MCF 10A (cell line): ENCODE measurements at places on chromosomes 3 and 15. TPM values are rescaled to one million over a fixed set of nuclear protein-coding genes. Genes with fewer than 3 reads are reported as not detected.
A peak's percentile ranks its signal among the peaks of the same experiment; 100 is the strongest.

DNA sequence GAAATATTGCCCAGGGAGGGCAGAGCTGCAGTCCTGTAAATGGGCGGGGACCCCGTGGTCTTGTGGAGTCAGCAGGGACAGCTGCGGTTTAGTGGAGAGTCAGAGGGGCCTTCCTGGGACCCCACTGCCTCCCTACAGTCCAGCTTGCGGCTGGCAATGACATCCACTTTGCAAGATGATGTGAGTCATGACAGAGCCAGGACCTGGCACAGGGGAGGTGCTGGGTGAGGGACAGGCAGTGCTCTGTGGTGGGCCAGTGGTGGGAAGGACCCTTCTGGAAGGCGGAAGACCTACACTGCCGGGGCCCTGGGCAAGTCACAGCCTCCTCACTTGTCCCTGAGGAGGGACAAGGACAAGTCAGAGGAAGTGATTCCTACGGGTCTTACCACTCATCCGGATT, 17.8 kb downstream of the APBA2 start:
- no peak overlapping the region for H3K4me3 ChIP-seq
- no peaks in the 10 kb centered on the region for H3K36me3 ChIP-seq
- peaks cover 4% of the 10 kb centered on the region for H3K4me1 ChIP-seq
- no peak for DNase-seq
- peaks cover 17% of the 10 kb centered on the region for H3K27me3 ChIP-seq

GRCh38 chr3:11853450-11853849, 6.8 kb upstream of the TAMM41 start:
- no peaks in the 10 kb centered on the region for H3K4me1 ChIP-seq
- H3K27me3 ChIP-seq = peaks cover 43% of the 10 kb centered on the region
- no peak overlapping the region for H3K27ac ChIP-seq
- no peak for DNase-seq
- no peaks in the 10 kb centered on the region for H3K36me3 ChIP-seq

- H3K36me3 ChIP-seq = no peaks in the 10 kb centered on the region
- peaks cover 31% of the 10 kb centered on the region for H3K27me3 ChIP-seq
- peaks cover 6% of the 10 kb centered on the region for H3K4me1 ChIP-seq
- no peak overlapping the region for H3K27ac ChIP-seq
- DNase-seq = no peak
Observed at GRCh38 chr3:169939751-169940150, 26.9 kb upstream of the SEC62 start.

GRCh38 chr3:128242818-128243601, 89.7 kb downstream of the EEFSEC start:
- DNase-seq = no peak
- no peaks in the 10 kb centered on the region for H3K4me1 ChIP-seq
- no peak overlapping the region for H3K4me3 ChIP-seq
- H3K27ac ChIP-seq = no peak overlapping the region
- peaks cover under 1% of the 10 kb centered on the region for H3K36me3 ChIP-seq
- no peaks in the 10 kb centered on the region for H3K27me3 ChIP-seq

GRCh38 chr15:75599401-75599800, 20.3 kb upstream of the PTPN9 start:
- peaks cover 69% of the 10 kb centered on the region for H3K36me3 ChIP-seq
- H3K4me3 ChIP-seq = no peak overlapping the region
- no peaks in the 10 kb centered on the region for H3K4me1 ChIP-seq

GRCh38 chr15:78565951-78566774, 843 bp downstream of the CHRNA5 start:
- DNase-seq = peak; percentile 50
- no peaks in the 10 kb centered on the region for H3K36me3 ChIP-seq

DNA sequence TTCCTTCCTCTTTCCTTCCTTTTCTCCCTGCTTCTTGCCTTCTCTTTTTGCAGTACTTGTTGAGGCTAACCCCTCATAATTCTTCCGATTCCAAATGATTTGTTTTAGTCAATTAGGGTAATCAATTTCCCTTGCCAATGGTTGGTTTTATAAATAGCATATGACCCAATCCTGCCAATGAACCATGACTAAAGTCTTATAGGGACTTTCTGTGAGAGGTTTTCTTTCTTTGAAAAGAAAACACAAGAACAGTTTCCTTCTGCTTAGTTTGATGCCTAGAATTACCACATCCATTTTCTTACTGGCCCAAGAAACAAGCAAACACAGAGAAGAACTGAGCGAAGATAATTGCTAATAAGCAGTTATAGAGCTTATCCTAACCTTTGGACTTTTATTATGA, 292.5 kb upstream of the SATB1 start:
- no peak for DNase-seq
- H3K4me3 ChIP-seq = no peak overlapping the region
- H3K4me1 ChIP-seq = no peaks in the 10 kb centered on the region
- no peaks in the 10 kb centered on the region for H3K36me3 ChIP-seq
- no peak overlapping the region for H3K27ac ChIP-seq

- H3K4me3 ChIP-seq = no peak overlapping the region
- H3K4me1 ChIP-seq = no peaks in the 10 kb centered on the region
- H3K27me3 ChIP-seq = no peaks in the 10 kb centered on the region
- H3K27ac ChIP-seq = no peak overlapping the region
- no peaks in the 10 kb centered on the region for H3K36me3 ChIP-seq
Observed at GRCh38 chr3:153277029-153277428, 115.0 kb downstream of the RAP2B start.

- H3K4me1 ChIP-seq = no peaks in the 10 kb centered on the region
- no peaks in the 10 kb centered on the region for H3K36me3 ChIP-seq
- no peaks in the 10 kb centered on the region for H3K27me3 ChIP-seq
Observed at GRCh38 chr15:101148166-101148880, 103.5 kb downstream of the CHSY1 start.

DNA sequence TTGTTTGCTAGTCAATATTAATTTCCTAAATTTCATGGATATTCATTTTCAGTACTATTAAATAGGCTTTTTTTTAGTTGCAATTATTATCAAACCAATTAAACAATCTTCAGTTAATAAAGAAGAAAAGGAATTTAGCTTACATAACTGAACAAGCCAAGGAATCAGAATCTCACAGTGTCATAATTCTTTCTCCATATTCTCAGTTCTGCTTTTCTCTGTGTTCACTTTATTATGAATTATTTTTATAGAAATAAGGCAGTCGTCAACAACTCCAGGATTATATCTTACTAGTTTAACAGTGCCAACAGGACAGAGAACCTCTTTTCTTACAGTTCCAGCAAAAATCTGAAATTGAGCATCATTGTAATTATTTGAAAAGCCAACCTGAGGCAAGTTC, 221.7 kb downstream of the CGGBP1 start:
- no peaks in the 10 kb centered on the region for H3K4me1 ChIP-seq
- H3K4me3 ChIP-seq = no peak overlapping the region
- DNase-seq = no peak
- no peaks in the 10 kb centered on the region for H3K36me3 ChIP-seq

GRCh38 chr3:13072600-13073325, 466 bp downstream of the IQSEC1 start:
- no peak for DNase-seq
- H3K36me3 ChIP-seq = no peaks in the 10 kb centered on the region
- H3K4me1 ChIP-seq = no peaks in the 10 kb centered on the region
- H3K27ac ChIP-seq = no peak overlapping the region
- H3K4me3 ChIP-seq = no peak overlapping the region

GRCh38 chr3:122676759-122677158, 3.9 kb upstream of the PARP14 start:
- DNase-seq = peak; percentile 33
- no peak overlapping the region for H3K4me3 ChIP-seq
- H3K36me3 ChIP-seq = peaks cover 4% of the 10 kb centered on the region
- H3K27me3 ChIP-seq = no peaks in the 10 kb centered on the region

- H3K4me3 ChIP-seq = peak overlapping the region; percentile 89
- peaks cover 27% of the 10 kb centered on the region for H3K36me3 ChIP-seq
- peak overlapping the region; percentile 32 for H3K27ac ChIP-seq
- H3K4me1 ChIP-seq = peaks cover 51% of the 10 kb centered on the region
Observed at GRCh38 chr3:23809294-23809693, 3.5 kb downstream of the UBE2E1 start.

- no peak overlapping the region for H3K4me3 ChIP-seq
- peaks cover 63% of the 10 kb centered on the region for H3K36me3 ChIP-seq
- no peak overlapping the region for H3K27ac ChIP-seq
- H3K4me1 ChIP-seq = no peaks in the 10 kb centered on the region
- no peak for DNase-seq
Observed at GRCh38 chr3:170144437-170144843, 37.1 kb downstream of the PHC3 start.

DNA sequence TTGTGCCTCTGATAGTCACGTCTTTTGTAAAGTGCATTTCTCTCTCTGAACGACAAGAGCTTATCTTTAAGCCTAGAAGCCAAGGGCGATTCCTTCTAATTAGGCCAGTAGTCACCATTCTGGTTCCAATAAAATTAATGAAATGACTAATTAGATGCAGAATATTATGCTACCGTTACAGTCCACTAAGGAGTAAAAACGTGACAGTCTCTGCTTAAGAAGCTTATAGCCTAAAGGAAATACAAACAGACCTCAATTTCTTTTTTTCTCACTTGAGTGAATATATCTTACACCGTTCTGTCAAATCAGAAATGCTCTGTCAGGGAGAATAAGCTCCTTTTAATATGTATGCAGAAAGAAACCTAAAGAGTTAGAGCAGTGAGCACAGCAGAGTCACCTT, 236.1 kb downstream of the CD47 start:
- no peak overlapping the region for H3K4me3 ChIP-seq
- no peak for DNase-seq
- no peaks in the 10 kb centered on the region for H3K4me1 ChIP-seq
- H3K27ac ChIP-seq = no peak overlapping the region
- no peaks in the 10 kb centered on the region for H3K36me3 ChIP-seq

- H3K4me1 ChIP-seq = no peaks in the 10 kb centered on the region
- peaks cover 17% of the 10 kb centered on the region for H3K27me3 ChIP-seq
- no peaks in the 10 kb centered on the region for H3K36me3 ChIP-seq
- H3K27ac ChIP-seq = no peak overlapping the region
- no peak for DNase-seq
Observed at GRCh38 chr3:133162670-133163305, 124.6 kb downstream of the TMEM108 start.

DNA sequence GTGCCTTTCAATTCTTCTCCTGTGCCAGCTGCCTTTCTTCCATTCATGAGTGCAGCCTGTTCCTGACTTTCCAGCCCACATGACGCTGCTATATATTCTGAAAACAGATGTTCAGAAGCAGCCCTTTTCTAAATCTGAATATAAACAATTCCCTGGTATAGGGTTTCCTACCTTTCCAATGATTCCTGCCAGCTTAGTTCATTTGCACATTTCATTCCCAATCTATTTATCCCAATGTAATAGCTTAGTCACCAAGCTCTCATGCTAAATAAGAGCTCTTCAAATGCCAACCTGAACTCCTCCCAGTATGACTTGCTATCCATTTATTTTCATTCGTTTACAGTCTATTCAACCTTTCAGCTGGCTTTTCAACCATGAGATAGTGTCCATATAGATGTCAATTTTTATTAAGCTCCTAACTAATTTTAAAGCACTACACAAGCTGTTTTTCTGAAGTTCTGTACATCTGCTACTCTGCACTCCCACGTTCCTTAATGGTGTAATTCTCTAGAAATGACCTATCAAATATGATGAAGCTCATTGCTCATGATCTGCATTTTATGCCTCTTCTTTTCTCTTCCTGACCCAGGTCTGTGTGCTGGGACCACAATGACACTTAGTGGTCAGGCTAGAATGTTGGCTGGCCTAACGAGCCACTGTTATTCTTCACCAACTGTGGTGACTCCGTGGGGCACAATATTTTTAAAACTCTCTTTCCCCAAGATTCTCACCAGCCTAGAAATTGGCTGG, 605.0 kb upstream of the TBL1XR1 start:
- peak; percentile 51 for DNase-seq
- H3K4me3 ChIP-seq = no peak overlapping the region
- peak overlapping the region; percentile 61 for H3K27ac ChIP-seq
- H3K4me1 ChIP-seq = peaks cover 31% of the 10 kb centered on the region
- H3K27me3 ChIP-seq = no peaks in the 10 kb centered on the region
- H3K36me3 ChIP-seq = peaks cover 10% of the 10 kb centered on the region

DNA sequence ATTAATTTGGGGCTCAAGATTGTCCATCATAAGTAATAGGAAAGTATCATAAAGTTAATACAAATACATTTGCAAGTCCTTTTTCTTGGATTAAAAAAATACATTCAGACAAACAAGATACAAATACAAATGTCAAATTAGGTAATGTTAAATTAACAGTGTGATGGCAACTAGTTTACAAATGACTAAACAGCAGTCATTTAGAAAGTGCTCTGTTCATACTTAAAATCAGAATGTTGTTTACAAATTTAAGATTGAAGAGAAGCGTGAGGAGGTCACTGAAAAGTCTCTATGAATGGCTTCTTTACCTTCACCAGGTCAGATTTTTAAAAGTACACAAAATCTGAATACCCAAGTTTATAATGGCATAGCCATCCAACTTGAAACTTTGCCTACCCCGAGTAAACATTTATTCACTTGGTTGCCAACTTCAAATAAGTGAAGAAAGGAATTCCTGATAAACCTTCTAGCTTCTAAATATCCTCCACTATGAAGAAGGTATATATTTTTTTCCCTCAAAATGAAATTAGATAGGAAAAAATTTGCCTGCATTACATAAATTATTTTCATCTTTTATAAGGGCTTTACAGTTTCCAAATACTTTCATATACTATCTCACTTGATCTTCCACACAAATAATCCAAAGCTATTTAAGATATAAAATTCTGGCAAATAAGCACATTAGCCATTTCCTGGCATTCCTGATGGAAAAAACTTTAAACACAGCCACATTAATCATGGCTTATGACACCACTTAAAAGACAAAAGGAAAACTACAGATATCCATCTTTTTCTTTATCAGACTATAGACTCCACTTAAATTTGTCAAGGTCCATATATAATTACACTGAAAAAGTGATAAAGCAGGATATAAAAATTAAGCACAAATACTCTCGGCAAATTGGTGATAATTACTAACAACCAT, 11.5 kb upstream of the NEK10 start:
- peaks cover 15% of the 10 kb centered on the region for H3K36me3 ChIP-seq
- no peak overlapping the region for H3K4me3 ChIP-seq
- no peak overlapping the region for H3K27ac ChIP-seq
- no peaks in the 10 kb centered on the region for H3K4me1 ChIP-seq
- no peaks in the 10 kb centered on the region for H3K27me3 ChIP-seq
- DNase-seq = no peak

GRCh38 chr3:50304601-50305000, 1.2 kb upstream of the HYAL1 start:
- no peaks in the 10 kb centered on the region for H3K36me3 ChIP-seq
- DNase-seq = no peak
- H3K4me1 ChIP-seq = peaks cover 1% of the 10 kb centered on the region
- H3K27me3 ChIP-seq = no peaks in the 10 kb centered on the region

Gene CCR3
- not detected in 2 replicates for total RNA-seq

Gene OSBPL10
- total RNA-seq = 128 and 172 TPM in 2 replicates

Gene OR5H14
- not detected in 2 replicates for total RNA-seq

Gene CPB1
- not detected in 2 replicates for total RNA-seq

Gene FETUB
- total RNA-seq = 0.47 TPM in 1 of 2 replicates, not detected in the other

Gene FAM81A
- 1.1 TPM in 2 replicates for total RNA-seq

Gene SPTBN5
- 1.1 TPM in 2 replicates for total RNA-seq

Gene CHAC1
- 35.5 and 49.4 TPM in 2 replicates for total RNA-seq

Gene SI
- not detected in 2 replicates for total RNA-seq

Gene ARHGEF26
- total RNA-seq = 0.29 and 0.63 TPM in 2 replicates

Gene PRTG
- 1.3 and 3.5 TPM in 2 replicates for total RNA-seq

Gene SLC30A4
- total RNA-seq = 3.4 and 3.8 TPM in 2 replicates

Gene C3orf22
- not detected in 2 replicates for total RNA-seq

Gene PRSS50
- total RNA-seq = not detected in 2 replicates

Gene CSK
- 50.4 and 65.3 TPM in 2 replicates for total RNA-seq
